ENCODE measurements at places on chromosomes 3 and 15.

DNA sequence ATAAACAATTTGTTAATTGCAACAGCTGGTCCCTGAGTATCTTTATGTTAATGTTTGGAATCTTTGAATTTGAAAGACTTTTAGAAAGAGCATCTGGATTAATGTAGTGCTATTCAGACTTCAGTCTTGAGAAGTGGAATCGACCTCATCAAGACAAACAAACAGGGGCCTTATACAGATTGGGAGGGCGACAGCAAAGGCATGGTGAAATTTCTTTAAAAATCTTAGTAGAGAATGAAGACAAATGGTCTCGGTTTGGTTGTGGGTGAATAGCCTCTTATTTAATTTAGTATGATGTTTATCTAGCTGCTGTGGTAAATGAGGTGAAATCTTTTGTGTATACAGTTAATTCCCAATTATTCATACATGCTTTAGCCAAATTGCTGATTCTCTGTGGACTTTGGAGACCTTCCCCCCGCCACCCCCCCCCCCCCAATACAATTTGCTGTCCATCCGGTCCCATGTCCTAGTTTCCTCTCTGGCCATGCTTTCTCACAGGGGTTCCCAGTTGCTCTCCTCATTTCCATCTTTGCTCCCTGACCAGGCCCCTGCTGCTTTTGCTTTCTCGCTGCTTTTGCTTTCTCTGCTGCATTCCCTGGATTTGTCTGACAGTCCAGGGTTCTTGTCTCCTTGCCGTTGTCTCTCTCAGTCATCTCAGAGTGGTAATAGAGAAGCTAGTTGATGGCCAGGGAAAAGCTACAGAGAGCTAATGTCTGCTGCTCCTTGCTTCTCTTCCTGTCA lies 135.3 kb downstream of the FNDC3B start:
- DNase-seq: peak; percentile 50

DNA sequence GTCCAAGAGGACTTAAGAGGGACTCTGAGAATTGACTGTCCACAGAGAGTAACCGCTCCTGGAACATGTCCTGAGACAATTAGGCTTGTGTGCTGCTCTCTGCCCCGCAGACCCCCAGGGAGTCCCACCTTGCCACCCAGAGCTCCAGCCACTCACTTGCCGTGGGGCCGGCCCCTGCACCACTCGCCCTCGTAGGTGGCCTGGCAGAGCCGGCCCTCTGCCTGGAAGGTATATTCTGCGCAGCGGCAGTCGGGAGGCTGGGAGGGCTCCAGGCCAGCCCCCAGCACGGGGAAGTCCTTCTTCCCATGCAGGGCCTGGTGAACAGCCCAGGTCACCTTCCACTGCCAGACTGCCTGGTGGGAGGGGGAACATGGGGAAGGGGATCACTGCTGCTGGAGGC lies 10.5 kb downstream of the ALS2CL start:
- no peak for DNase-seq

GRCh38 chr3:31412832-31413231 lies 119.9 kb upstream of the STT3B start:
- DNase-seq: peak; percentile 75

GRCh38 chr3:178483704-178484103 lies 52.5 kb upstream of the KCNMB2 start:
- DNase-seq: no peak

GRCh38 chr3:149480326-149481017 lies 6.0 kb downstream of the TM4SF4 start:
- peak; percentile 77 for DNase-seq

All from astrocyte (in vitro differentiated cells and primary cell).